Stomach (tissue), 19 donors: ENCODE measurements at places on chromosomes 6 and 20. TPM values are rescaled to one million over a fixed set of nuclear protein-coding genes. Genes with fewer than 3 reads are reported as not detected.

Gene PAX1
- total RNA-seq, result not detected

Gene POM121L2
- total RNA-seq, result not detected

Gene KCNS1
- not detected for total RNA-seq

Gene NKX2-2
- total RNA-seq, result not detected

Gene IMPG1
- total RNA-seq, result not detected

Gene PARD6B
- 69.5 TPM for total RNA-seq

- no peaks in the 10 kb centered on the region for H3K27me3 ChIP-seq
- no peak for DNase-seq
- H3K4me3 ChIP-seq, result no peak overlapping the region
- H3K27ac ChIP-seq, result no peak overlapping the region
- no peaks in the 10 kb centered on the region for H3K36me3 ChIP-seq
Observed at GRCh38 chr20:53692465-53693067, 98.9 kb upstream of the ZNF217 start.

DNA sequence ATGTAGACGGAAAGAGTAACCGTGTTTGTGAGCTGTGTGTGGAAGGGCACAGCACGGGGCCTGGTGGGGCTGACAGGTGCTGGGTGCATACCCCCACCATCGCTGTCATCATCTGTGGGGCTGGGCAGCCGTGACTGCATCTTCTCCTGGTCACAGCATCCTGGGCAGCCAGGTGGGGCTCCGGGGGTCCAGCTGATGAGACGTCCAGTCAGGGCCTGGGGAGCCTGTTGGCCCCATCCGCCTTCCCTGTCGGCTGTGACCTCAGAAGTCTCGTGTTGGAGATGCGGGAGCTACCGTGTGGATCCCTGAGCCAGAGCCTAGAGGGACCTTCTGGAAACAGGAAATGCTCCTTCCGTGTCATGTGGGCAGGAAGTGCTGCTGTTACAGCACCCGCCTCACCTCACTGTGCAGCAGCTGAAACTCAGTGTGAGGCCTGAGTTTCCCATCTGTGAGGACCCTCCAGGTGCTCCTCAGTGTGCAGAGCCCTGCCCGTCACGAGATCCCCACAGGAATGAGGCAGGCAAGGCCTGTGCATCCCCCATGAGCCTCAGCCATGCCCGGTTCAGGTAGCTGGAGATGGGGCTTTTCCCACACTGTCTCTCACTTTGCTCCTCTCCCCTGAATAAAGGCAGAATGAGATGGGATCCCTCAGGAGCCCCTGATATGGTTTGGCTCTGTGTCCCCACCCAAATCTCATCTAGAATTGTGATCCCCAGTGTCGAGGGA, 108.7 kb downstream of the ERMARD start:
- no peak overlapping the region for H3K27ac ChIP-seq
- peak; percentile 24 for DNase-seq
- H3K36me3 ChIP-seq, result no peaks in the 10 kb centered on the region
- H3K4me3 ChIP-seq, result no peak overlapping the region
- no peaks in the 10 kb centered on the region for H3K27me3 ChIP-seq

GRCh38 chr6:133906050-133906449, 17.1 kb downstream of the TCF21 start:
- DNase-seq, result no peak
- no peak overlapping the region for H3K27ac ChIP-seq
- no peaks in the 10 kb centered on the region for H3K36me3 ChIP-seq
- no peaks in the 10 kb centered on the region for H3K27me3 ChIP-seq

DNA sequence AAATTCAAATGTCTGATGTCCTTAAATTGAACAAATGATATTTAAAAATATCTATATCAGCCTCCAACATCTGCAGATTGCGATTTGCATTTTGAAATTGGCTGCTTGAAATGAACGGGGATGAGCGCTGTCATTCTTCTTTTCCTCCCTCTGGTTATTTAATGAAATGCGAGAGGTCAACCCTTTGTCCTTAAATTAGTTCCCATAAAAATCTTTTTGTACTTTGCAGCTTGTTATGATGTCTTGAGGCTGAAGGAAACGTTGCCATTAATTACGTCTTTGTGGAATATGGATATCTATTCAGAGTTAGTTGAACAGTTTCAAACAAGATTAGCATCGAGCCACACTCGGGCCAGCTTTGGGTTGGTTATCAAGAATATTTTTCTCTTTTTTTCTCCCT, 140.0 kb downstream of the LINC00237 start:
- no peak overlapping the region for H3K4me3 ChIP-seq
- no peak overlapping the region for H3K27ac ChIP-seq
- DNase-seq, result no peak
- no peaks in the 10 kb centered on the region for H3K4me1 ChIP-seq
- peaks cover 21% of the 10 kb centered on the region for H3K27me3 ChIP-seq

DNA sequence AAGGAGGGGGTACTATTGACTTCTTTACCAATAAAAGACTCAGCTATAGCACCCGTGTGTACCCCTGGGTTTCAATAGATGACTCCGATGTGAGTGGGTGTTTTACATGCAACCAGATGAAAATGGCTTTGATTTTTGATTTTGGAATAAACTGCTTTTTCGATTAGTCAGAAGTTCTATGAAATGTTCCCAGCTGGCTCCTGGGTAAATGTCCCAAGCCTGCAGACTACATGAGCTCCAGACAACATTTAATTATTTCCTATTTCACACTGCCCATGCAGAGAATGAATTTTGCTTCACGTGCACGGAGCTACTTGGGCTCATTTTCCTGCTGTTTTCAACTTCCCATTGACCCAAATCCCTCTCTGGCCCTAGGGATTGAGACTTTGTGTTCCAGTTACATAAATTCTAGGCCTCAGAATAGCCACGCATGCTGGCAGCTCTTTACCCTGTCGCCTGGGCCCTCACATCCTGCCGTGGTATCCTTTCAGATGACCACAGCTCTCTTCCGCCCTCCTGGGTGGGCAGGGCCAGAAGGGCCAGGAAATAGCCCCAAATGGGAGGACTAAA, 59.7 kb downstream of the GPR6 start:
- H3K4me3 ChIP-seq, result no peak overlapping the region
- DNase-seq, result no peak
- no peaks in the 10 kb centered on the region for H3K4me1 ChIP-seq
- no peaks in the 10 kb centered on the region for H3K36me3 ChIP-seq
- H3K27me3 ChIP-seq, result peaks cover 10% of the 10 kb centered on the region

DNA sequence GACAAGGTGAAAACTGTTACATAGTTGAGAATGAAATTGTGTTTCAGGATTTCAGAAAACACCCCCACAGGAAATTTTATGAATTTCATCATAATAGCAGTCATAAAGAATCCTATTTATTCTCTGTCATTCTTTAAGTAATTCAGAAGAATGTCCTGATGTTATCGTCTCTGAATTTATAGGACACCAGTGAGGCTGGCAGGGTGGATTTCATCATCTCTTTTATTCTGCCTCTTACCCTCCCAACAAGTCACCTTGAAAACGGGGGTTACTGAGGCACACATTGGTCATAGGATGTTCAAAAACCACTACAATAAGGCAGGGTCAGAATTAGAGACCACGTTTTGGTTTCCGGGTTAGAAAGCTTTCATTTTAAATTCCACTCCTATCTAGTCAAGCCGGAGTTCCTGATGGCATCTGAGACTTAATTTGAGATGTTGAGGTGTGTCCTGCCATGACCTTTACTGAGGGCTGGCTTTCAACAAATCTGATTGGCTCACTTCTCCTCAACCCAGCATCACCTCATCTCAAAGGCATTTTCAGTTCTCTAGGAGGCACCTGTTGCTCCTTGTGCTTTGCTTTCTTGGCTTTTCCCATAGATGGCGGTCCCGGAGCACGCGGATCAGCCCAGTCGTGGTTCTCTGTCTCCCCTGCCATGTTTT, 230.6 kb upstream of the SUPT3H start:
- H3K4me1 ChIP-seq, result no peaks in the 10 kb centered on the region
- no peaks in the 10 kb centered on the region for H3K27me3 ChIP-seq
- no peaks in the 10 kb centered on the region for H3K36me3 ChIP-seq
- no peak for DNase-seq
- peak overlapping the region; percentile 43 for H3K27ac ChIP-seq

- H3K36me3 ChIP-seq, result no peaks in the 10 kb centered on the region
- no peaks in the 10 kb centered on the region for H3K27me3 ChIP-seq
- DNase-seq, result no peak
- H3K4me1 ChIP-seq, result peaks cover 18% of the 10 kb centered on the region
- H3K27ac ChIP-seq, result peak within 1 kb of the TSS; percentile 7
Observed at GRCh38 chr6:134317471-134318131, at the start of gene SGK1. Gene SGK1 (minus strand): TSS chr6:134318112. CDS start chr6:134317460, 652 bp downstream.

DNA sequence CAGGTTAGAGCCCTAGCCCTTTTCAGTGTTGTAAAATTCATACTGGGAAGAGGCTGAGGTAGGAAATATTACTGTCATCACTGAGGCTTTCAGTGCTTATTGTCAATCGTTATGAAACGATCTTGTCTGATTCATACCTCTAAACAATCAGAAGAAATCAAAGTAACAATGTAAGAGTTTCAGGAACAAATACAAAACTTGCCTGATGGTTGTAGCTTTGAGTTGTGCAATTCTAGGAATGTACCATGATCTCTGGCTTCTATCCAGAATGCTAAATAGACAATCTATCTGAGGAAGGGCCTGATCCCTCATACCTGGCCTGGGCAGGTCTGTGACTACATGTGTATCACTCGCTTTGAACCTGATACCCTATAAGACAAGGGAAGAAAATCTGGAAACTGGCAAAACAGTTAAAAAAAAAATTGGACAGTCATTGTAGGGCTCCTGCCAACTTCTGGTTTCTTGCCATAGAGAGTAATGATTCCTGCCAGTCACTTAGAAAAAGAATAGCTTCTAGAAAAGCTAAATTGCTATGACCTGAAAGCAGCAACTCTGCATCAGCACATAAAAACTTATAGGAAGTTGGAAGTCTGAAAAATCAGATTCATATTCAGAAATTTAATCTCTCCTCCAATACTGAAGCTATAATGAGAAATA, 234.7 kb downstream of the BTBD9 start:
- H3K4me3 ChIP-seq, result no peak overlapping the region
- H3K27me3 ChIP-seq, result no peaks in the 10 kb centered on the region

- no peak overlapping the region for H3K4me3 ChIP-seq
- H3K27me3 ChIP-seq, result no peaks in the 10 kb centered on the region
- no peak overlapping the region for H3K27ac ChIP-seq
- H3K36me3 ChIP-seq, result peaks cover under 1% of the 10 kb centered on the region
- no peak for DNase-seq
Observed at GRCh38 chr6:36115412-36115811, 14.9 kb upstream of the MAPK13 start.

DNA sequence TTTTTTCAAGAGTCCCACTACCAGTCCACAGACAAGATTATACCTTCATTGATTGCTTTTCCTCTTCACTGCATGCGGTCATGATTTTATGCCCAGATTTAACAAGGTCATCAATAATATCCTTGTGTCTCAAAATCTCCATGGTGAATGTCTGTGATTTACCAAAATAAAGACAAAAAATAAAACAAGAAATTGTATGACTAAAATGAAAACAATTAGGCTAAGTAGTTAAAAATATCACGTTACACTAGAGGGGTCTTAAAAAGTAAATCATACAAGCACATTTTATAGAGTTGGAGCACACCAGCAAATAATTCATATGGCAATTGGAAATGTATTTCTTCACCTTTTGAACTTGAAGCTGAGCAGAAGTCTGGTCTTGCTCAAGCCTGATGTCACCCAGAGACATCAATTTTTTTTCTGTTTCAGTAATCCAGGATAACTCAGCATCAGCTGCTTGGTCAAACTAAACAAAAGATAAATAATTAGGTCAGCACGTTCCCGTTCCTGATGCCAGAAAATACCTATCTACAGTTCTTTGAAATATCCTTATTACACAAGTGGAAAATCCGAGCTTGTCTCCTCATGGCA, 125.4 kb downstream of the DST start:
- no peak overlapping the region for H3K4me3 ChIP-seq
- H3K4me1 ChIP-seq, result no peaks in the 10 kb centered on the region
- H3K27ac ChIP-seq, result peak overlapping the region; percentile 3
- no peaks in the 10 kb centered on the region for H3K27me3 ChIP-seq
- no peak for DNase-seq

DNA sequence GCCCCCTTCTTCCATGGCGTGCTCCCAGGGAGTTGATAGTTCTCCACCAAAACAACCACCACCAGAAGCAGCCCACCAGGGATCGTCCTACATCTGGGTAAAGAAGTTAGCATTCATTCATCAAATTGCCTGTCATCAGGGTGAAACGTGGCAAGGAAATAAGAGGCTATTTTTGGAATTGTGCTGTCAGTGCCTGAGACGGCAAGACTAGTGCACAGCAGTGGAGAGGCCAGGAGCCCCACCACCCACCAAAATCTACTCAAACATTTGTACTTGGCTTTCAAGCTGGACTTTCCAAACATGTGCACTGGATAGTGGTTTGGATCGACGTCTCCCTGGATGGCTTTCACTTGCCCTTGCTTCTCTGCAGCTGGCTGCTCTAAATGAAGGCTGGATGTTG, 44.8 kb downstream of the TXNDC5 start:
- no peak for DNase-seq
- H3K4me3 ChIP-seq, result no peak overlapping the region
- H3K27me3 ChIP-seq, result no peaks in the 10 kb centered on the region
- no peaks in the 10 kb centered on the region for H3K4me1 ChIP-seq
- no peaks in the 10 kb centered on the region for H3K36me3 ChIP-seq
- H3K27ac ChIP-seq, result no peak overlapping the region

DNA sequence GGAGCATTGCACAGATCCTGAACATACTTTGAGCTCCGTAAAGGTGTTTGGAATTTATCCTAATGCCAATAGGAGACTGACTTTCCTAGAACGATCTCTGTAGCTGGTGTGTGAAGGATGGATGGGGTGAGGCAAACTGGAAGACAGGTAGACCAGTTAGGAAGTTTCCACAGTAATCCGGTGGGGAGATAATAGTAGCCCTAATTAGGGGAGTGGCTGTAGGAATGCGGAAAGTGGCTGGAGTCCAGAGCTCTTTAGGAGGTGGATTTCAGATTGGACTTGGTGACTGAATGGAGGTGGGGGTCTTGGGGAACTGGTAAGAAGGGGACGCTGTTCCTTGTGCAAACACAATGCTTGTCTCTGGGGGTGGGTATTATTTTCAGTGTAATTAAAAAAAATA, 146.3 kb downstream of the SOX4 start:
- no peaks in the 10 kb centered on the region for H3K27me3 ChIP-seq
- H3K36me3 ChIP-seq, result no peaks in the 10 kb centered on the region
- no peak for DNase-seq
- no peak overlapping the region for H3K27ac ChIP-seq

DNA sequence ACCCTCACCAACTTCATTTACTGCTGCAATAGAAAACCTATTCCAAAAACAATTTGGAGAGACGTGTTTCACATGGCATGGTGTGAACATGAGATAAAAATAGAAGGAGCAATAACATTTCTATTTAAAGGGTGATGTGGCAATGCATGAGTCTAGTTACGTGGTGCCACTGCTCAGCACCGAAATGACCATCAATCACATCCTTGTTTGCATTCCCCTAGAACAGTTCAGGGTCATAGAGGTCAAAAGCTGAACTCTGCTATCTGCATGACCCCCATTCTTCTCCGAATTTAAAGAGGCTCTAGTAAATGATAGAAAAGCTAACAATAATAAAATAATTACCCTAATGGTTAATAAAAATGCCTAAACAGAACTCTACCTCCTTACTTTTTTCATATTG, 29.5 kb downstream of the ROS1 start:
- no peak overlapping the region for H3K27ac ChIP-seq
- no peaks in the 10 kb centered on the region for H3K27me3 ChIP-seq
- no peak for DNase-seq
- H3K36me3 ChIP-seq, result no peaks in the 10 kb centered on the region
